ENCODE measurements at places on chromosomes 7 and 10.

GRCh38 chr10:55786461-55787050 lies 574.5 kb downstream of the ZWINT start:
- DNase-seq = no peak

DNA sequence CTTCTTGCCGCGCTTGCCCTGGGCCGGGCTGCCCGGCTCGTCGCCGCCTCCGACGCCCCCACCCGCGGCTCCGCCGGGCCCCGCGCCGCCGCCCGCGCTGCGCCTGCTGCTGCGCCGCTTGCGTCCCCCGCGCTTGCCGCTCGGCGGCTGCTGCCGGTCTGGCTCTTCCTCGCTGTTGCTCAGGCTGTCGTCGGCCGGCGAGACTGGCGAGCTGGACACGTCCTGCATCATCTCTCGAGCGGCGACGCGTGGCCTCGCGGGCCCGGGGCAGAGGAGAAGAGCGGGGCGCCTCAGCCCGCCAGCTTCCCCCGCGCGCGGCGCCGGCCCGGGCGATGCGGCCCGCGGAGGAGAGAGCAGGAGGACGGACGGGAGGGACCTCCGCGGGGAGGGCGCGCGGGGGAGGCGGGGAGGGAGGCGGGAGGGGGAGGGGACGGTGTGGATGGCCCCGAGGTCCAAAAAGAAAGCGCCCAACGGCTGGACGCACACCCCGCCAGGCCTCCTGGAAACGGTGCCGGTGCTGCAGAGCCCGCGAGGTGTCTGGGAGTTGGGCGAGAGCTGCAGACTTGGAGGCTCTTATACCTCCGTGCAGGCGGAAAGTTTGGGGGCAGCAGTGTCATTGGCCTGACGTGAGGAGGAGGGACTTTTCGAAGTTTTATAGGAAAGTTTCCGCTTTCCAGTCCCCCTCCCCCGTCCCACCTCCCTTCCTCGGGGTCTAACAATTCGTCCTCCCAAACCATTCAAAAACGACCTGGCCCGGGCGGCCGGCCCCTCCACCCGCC lies at the start of gene TWIST1:
TWIST1 (minus strand) TSS at position 546 of the 779 bp plus-strand sequence; CDS start at position 231, 315 bp downstream.
- peak; percentile 72 for DNase-seq

DNA sequence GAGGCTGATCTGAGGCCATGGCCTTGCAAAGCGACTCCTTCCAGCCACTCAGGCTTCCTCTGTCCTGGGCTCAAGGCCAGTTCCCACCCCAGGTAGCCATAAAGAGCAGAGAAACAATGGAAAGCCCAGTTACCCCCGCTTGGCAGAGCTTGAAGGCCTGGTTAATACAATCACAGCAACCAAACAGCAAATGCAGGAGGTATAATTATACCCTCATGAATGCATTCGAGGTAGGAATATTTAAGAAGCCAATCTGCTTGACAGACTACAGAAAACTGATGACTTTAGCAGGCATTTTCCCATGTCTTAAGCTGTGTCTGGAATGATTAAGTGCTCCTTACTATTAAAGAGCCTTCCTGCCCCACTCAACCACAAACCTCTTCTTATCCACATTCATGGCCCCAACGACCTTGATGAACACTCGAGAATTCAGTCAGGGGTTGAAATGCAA lies 114.1 kb upstream of the MACROH2A2 start:
- no peak for DNase-seq

GRCh38 chr7:30183749-30184369 lies 49.1 kb downstream of the MTURN start:
- DNase-seq = no peak

GRCh38 chr10:133141144-133141957 lies 18.7 kb upstream of the KNDC1 start:
- DNase-seq = no peak

DNA sequence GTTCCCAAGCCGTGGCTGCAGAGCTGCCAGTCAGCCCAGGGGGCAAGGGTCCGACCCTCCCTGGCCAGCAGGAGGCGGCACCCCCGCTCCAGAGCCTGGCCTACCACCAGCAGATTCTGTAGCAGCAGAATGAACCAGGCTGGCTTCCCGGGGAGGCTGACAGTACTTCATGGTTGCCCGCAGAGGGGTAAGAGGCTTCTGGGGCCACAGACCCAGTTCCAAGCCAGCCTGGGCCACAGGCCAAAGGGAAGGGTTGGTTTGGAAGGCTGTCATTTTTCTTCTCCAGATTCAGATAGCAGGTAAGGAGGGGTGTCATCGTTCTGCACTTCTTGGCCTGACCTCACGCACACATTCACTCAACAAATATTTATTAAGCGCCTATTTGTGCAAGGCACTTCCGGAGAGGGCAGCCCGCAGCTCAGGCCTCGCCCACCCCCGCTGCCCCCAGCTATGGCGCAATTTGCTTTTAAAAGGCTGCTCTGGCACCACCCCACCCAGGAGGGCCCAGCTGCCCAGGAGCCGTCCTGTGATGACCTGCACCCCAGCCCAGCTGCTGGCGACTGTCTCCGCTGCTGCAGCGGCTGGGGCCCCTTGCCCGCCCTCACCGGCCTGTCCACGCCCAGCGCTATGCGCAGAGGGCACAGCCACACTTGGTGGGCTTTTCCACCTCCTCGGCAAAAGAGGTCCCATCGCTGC lies 168.5 kb downstream of the LCOR start:
- DNase-seq = no peak

GRCh38 chr7:107836237-107837144 lies 33.5 kb upstream of the SLC26A3 start:
- no peak for DNase-seq

- no peak for DNase-seq
Measured at GRCh38 chr10:3206511-3207157, 34.1 kb upstream of the PITRM1 start.

DNA sequence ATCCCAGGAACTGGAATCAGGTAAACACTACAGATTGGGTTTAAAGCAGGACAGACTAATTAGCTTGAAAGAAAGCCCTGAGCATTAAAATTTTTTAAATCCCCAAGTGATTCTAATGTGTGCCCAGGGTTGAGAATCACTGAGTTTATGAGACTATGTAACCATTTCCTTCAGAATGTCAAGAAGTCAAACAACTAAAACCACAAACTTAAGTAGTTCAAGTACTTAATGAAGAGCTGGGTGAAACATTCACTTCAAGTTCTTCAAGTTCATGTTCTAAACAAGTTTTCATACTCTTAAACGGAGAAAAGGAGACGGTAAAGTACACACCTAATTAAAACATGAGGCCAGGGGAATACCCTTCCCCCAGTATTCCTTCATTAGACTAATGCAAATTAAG lies 28.2 kb upstream of the TLL2 start:
- DNase-seq = no peak
